ENCODE measurements at places on chromosomes 3 and 15. TPM values are rescaled to one million over a fixed set of nuclear protein-coding genes. Genes with fewer than 3 reads are reported as not detected.

GRCh38 chr3:186824430-186825139 is 17.9 kb upstream of the ADIPOQ start:
- no peak for DNase-seq

DNA sequence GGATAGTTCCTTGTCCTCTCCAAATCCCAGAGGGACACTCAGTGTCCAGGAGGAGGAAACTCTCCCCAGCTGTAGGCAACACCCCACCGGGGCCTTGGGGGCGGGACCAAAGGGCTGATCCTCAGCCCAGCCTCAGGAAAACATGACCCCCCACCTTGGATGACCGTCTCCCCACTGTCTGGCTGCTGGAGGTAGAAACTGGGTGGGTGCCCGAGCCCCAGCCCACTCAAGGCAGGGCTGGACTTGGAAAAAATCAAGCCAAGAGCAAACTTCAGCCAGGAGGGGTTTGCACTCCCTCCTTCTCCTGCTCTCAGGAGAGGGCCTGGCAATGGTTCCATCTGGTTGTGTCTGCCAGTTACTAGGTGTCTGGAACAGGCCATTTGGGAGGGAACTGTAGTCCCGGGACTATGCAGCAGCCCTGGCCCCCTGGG is 3.6 kb upstream of the RASL12 start:
- DNase-seq: no peak

GRCh38 chr3:195246581-195246995 is 24.4 kb downstream of the XXYLT1 start:
- no peak for DNase-seq

DNA sequence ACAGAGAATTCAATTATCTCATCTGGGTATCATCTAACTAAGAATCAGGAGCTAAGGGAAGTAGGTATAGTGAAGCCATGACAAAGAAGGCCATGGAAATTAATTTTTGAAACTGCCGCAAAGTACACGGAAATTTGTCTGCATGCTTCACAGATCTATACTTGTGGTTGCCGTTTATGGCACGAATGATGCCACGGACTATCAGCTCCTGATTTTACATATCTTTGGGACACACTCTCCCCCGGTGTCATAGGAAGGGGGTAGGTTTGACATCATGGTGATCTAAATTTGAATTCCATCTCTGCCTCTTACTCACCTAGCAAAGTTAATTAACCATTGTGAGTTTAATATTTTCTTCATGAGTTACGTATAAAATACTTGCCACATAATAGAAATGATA is 14.0 kb downstream of the ARPP21 start:
- DNase-seq: no peak

DNA sequence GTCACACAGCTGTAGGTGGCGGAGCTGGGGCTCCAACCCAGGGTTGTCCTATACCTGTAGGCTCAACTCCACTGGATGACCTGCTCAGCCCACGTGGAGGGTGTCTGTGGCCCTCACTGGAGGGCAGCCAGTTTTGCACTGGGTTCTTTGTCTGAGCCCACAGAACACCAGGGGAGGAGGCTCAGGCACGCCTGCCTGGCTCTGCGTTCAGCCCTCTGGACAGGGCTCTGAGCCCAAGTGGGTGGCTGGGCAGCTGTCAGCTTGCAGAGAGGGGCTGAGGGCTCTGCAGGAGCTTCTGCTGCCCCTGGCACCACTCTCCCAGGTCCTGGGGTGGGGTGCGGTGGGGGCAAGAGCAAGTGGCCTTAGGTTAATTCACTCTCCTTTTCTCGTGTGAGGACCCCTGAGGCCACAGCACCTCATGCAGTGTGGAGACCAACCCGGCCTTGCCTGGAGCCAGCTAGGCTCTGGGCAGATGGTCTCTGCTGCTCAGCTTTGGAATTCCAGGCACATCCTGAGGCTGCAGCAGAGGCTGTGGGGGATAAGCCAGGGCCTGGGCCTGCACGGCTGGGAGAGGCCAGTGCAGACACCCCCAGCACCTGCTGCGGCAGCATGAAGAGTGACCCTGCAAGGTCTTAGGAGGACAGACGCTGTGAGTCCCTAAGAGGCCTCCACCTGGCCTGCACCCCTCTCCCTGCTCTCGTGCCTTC is 23.5 kb downstream of the DUSP7 start:
- no peak for DNase-seq

GRCh38 chr3:37032961-37033360 is 39.6 kb downstream of the MLH1 start:
- no peak for DNase-seq

DNA sequence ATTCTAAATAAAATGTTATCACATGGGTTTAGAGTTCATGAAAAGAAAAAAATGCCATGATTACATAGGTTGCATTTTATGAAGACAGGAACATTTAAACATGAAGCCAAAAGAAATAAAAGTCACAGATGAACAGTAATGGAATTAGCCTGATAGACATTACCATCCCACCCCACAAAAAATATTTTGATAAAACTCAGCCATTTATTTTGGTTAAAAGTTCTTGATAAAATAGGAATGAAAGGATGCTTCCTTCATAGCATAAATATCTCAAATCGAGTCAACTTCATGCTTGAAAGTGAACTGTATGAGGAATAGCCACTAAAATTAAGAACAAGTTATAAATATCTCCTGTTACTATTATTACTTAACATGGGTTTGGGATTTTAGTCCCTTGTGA is 101.9 kb upstream of the TMC3 start:
- no peak for DNase-seq

PRSS50 gene
- not detected for polyA plus RNA-seq

GRCh38 chr15:100663915-100664281 is 61.5 kb downstream of the ASB7 start:
- no peak for DNase-seq
